ENCODE measurements at places on chromosomes 3 and 15.
A peak's percentile ranks its signal among the peaks of the same experiment; 100 is the strongest.

GRCh38 chr3:177642042-177642803 lies 444.9 kb upstream of the TBL1XR1 start:
- DNase-seq = no peak

DNA sequence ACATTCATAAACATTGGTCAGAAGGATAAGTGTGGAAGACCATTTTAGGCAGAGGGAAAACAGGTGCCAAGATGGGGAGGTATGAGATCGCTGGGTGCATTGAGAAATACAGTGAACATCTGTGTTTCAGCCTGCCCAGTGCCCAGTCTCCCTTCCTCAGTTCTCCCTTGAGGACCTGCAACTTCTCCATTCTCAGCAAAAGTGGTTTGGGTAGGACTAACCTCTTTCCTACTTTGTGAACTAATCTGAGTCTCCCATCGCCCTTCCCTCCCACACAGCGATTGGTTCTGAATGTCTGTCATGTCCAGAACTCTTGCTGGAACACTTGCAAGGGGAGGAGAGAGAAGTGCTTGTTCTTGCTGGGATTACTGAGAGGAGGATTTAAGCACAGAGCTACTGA lies 10.9 kb upstream of the CCNL1 start:
- DNase-seq = no peak

GRCh38 chr3:94799420-94800060 lies 736.7 kb downstream of the NSUN3 start:
- no peak for DNase-seq

GRCh38 chr15:77541421-77542181 lies 91.1 kb downstream of the LINGO1 start:
- DNase-seq = no peak

DNA sequence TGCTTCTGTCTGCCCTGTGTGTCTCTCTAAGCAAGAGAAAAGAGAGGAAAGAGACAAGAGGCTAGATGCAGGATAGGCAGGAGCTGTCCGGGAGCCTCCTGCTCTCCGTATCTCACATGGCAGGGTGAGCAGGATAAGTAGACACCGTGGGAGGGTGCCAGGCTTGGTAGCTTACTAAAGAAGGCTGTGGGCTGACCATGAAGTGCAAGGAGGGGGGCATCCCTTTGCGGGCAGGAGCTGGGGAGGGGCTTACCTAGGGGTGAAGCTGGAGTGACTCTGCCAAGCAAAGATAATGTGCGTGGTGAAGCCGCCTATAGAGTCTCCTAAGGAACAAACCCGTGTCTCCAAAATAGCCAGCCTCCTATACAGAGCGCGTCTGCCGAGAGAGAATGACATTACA lies 33.7 kb upstream of the TMC3 start:
- no peak for DNase-seq

DNA sequence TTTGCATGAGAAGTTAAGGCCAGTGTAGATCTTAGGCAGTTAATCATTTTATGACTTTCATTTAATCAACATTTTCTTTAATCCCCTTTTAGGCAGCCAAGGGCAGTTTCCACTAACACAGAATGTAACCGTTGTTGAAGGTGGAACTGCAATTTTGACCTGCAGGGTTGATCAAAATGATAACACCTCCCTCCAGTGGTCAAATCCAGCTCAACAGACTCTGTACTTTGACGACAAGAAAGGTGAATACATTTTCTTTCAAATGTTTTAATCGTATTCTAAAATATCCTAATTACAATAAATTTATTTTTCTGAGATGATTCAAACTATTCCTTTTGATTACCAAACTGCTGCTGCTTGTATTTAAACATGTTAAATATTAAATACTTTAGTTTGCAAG lies 843.2 kb downstream of the CADM2 start:
- no peak for DNase-seq

GRCh38 chr3:118110211-118110610 lies 924.4 kb downstream of the IGSF11 start:
- no peak for DNase-seq

DNA sequence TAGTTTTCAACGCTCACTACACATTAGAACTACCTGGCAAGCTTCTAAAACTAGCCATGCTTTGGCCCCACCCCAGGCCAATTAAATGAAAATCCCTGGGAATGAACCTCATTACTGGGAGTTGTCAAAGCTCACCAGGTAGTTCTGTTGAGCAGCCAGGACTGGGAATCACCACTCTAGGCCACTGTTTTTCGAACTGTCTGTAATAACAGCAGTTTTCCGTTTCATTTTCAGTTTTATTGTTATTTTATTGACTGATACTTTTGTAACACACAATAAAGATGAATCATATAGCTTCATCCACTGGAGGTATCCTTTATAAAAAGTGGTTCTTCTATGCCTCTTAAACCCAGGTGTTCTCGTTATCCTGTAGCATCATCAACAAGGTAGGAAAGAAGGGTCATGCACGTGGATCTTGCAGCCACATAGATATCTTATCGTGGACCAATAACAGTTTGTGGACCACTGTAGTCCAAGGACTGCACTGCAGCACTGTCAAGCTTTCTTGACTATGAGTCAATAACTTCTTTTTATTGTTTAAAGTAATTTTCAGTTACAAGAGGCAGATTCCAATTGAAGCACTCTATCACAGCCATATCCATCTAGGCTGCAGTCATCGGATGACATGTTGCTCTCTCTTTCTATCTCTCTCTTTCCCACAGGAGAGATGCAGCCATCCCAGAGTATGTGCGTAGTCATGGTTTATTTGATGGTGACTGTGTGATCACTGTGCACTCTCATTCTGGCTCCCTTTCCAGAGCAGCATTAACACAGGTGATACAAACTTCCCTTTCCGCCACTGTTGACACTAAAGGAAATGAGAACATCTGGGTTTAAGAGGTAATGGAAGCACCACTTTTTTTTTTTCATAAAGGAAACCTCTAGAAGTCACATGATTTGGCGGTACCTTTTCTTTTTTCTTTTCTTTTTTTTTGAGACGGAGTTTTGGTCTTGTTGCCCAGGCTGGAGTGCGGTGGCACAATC lies 39.0 kb upstream of the BLM start:
- no peak for DNase-seq

- no peak for DNase-seq
These were observed 888 bp downstream of the TMOD3 start for GRCh38 chr15:51830276-51830806.

DNA sequence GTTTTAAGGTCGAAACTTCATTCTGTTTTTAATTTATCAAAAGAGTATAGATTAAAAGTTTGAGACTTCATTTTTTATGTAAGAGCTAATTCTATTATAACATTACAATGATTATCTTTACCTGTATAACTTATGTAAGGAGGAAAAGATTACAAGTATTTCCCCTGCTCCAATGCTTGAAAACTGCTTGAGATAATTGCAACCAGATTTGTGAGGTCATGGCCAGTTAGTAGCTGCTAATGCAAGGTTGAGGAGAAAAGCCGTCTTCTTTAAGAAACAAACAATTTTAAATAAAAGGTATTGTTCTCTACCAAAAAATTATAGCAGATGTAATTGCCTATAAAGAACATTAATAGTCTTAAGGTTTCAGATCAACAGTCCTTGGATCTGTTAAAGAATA lies 208.3 kb upstream of the UBE2E2 start:
- DNase-seq = no peak

- DNase-seq = no peak
These were observed 69.8 kb downstream of the ISG20 start for GRCh38 chr15:88708655-88709054.

DNA sequence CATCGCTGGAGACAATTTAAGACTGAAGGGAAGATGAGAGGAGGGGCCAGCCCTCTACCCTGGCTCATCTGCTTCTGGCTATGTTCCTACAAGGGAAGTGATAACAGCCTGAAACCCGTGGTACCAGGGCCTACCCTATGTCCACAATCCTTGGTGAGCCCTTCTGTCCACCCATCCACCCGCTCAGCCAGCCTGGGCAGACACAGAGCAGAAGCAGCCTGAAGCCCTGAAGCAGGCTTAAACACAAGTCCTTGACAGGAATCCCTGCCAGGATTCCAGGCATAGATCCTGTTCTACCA lies 15.4 kb downstream of the CLK3 start:
- no peak for DNase-seq

DNA sequence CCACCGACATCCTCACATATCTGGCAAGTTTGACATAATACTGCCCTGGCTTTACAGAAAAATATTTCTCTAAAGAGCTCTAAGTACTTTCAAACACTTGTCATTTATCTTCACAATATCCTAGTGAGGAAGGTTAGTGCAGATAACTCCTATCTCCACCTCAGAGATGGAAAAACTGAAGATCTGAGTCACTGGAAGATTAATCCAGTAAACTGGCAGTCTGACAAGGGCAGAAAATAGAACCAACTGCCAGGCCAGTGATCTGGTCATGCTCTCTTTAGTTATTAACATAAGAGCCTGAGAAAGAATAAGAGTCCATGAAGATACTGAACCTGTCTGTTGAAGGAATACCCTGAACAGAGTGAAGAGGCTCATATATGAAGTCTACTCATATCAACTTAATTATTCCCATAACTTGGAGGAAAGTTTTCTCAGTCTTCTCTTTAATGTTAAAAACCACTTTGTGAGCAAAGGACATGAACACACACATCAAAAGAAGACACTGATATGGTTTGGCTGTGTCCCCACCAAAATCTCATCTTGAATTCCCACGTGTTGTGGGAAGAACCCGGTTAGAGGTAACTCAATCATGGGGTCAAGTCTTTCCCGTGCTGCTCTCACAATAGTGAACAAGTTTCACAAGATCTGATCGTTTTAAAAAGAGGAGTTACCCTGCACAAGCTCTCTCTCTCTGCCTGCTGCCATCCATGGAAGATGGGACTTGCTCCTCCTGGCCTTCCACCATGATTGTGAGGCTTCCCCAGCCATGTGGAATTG lies 61.4 kb downstream of the GOLIM4 start:
- no peak for DNase-seq

DNA sequence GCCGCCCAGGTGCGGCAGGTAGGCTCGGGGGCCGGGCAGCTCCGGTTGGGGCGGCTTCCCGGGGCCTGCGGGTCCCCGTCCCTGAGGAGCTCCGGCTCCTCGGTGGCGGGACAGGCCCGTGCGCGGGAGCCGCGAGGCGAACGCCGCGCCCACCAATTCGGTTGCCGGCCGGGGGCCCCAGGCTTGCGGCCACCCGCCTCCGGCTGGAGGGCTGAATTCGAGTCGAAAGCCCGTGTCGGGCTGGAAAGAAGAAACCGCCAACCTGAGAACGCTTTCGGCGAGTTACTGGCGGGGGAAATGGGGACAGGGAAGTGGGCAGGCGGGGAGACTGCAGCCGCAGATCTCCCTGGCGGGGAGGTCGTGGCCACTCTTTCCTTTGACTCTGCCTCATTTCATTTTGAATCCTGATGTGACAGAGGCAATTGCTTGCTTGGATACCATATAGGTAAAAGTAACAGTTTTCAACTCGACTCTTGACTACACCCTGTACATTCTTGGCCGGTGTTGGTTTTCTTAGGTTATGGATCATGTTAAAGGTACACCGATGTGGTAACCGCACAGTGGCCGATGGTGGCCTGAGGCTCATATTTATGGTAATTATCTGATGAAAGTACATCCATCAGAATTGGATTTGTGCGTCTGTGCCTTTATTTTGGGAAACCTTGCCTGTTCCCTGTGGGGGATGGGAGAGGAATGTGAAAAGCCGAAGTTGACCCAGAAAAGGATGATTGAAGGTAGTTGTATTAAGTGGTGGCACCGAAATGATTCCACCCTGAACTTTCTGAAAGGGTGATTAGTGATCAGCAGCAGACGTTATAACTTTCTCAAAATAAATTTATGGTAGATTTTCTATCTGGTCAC lies 1.7 kb downstream of the B3GNT5 start:
- DNase-seq = no peak

- DNase-seq = peak; percentile 29
These were observed 171.2 kb downstream of the ADAMTS17 start for GRCh38 chr15:100170291-100171210.

- DNase-seq = peak; percentile 41
These were observed 124.2 kb upstream of the ADPGK start for GRCh38 chr15:72907733-72908132.

DNA sequence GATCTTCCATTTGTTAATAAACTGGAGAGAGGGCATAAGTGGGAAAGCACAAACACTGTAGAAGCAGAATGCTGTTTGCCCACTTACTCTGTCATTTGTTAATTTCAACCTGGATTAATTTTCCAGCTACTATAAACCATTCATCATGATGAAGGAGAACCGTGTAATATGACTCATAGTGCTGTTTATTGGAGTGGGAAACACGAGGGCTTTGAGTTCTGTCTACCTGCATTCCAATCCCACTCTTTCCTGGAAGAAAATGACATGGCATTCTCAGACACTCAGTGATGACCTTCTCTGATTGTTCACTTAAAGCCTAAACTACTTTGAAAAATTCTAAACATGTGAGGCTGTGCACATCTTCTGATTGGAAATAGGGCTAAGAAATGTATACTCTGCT lies 826.7 kb downstream of the AGBL1 start:
- DNase-seq = no peak

- no peak for DNase-seq
These were observed 65.2 kb downstream of the FNDC3B start for GRCh38 chr3:172104471-172105072.

- DNase-seq = no peak
These were observed 1063.0 kb upstream of the GBE1 start for GRCh38 chr3:82824491-82824890.

GRCh38 chr3:34876997-34877396 lies 762.3 kb upstream of the ARPP21 start:
- no peak for DNase-seq

DNA sequence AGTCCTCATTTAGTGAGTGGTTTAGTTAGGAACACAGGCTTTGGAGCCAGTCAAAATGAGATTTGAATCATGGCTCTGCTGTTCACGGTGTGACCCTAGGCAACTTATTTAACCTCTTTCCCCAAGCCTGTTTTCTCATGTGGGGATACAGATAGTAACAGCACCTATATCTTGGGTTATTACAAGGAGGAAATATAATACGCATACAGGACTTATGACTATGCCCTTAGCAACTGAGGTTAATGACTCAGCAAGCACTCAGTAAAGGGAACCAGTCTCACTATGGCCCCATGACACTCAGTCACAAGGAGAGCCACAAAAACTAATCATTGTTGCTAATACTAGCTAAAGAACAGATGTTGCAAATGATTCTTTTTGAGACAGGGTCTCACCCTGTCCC lies 45.9 kb downstream of the SUMF1 start:
- DNase-seq = no peak

- DNase-seq = no peak
These were observed 21.9 kb upstream of the NR1I2 start for GRCh38 chr3:119759962-119760361.

All from ovary (tissue), 10 donors.